Placental pericyte (primary cell): ENCODE measurements at places on chromosomes 7 and 10. TPM values are rescaled to one million over a fixed set of nuclear protein-coding genes. Genes with fewer than 3 reads are reported as not detected.

The SDHAF3 gene
- 2.2 and 11.0 TPM in 2 replicates for total RNA-seq

The SMIM30 gene
- total RNA-seq, result 14.9 and 45.1 TPM in 2 replicates

The PRKG1 gene
- total RNA-seq, result 22.9 and 45.1 TPM in 2 replicates

The SEC24C gene
- 64.3 and 86.2 TPM in 2 replicates for total RNA-seq

The PILRA gene
- not detected in 2 replicates for total RNA-seq

The MNX1 gene
- not detected in 2 replicates for total RNA-seq

The LRRC18 gene
- not detected in 2 replicates for total RNA-seq

The ANKRD22 gene
- total RNA-seq, result not detected in 2 replicates

The ZNF3 gene
- 31.7 and 41.1 TPM in 2 replicates for total RNA-seq

The ELN gene
- 0.86 TPM in 1 of 2 replicates, not detected in the other for total RNA-seq

The MET gene
- total RNA-seq, result 11.6 and 51.0 TPM in 2 replicates

The THSD7A gene
- total RNA-seq, result 0.44 and 1.0 TPM in 2 replicates

The MBL2 gene
- total RNA-seq, result not detected in 2 replicates

The HOXA9 gene
- 14.2 and 23.2 TPM in 2 replicates for total RNA-seq

The HNRNPA2B1 gene
- 83.2 and 107 TPM in 2 replicates for total RNA-seq

The PBLD gene
- 4.2 and 4.9 TPM in 2 replicates for total RNA-seq
